ENCODE measurements at places on chromosomes 6 and 20.

DNA sequence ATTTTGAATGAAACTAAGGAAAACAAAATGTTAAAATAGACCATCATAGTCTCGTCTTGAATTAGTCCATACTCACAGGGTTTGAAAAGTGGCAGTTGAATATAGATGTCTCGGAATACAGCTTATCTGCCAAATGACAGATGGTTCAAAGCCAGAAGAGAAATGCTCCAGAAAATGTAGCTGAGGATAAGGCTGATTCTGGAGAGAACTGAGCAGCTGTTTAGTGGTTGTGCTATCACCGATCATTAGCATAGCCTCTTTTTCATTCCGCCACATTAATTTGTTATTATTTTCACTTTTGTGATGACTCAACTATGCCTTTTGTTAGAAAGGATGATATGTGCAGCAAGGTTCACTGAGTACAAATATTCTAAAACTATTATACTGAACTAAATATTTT, 390.2 kb upstream of the MAN1A1 start:
- DNase-seq = no peak

DNA sequence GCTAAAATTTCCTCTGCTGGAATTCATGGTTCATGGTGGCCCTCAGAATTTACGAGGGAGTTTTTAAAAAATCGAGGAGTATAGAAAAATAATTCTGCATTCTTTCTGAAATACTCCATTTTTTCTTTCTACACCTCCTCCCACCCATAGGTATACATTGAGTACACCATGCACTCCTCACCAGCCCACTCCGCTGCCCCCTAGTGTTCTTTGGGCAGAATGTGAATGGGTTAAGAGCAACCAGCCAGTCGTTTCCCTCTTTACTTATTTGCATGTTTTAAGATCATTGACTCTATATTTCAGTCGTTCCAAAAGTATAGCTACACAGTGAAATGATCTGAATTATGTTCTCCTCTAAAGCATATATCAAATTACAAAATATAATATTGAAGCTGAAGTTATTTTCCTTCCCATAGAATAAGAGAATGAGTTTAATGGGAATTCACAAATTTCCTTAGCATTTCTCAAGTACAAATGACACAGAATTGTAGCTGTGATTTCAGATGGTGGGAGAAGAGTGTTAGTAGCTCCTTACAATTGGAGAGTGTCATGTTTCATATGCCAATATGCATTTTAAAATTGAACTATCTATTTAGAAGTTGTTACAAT, 977.7 kb upstream of the SLC35B3 start:
- peak; percentile 52 for DNase-seq

DNA sequence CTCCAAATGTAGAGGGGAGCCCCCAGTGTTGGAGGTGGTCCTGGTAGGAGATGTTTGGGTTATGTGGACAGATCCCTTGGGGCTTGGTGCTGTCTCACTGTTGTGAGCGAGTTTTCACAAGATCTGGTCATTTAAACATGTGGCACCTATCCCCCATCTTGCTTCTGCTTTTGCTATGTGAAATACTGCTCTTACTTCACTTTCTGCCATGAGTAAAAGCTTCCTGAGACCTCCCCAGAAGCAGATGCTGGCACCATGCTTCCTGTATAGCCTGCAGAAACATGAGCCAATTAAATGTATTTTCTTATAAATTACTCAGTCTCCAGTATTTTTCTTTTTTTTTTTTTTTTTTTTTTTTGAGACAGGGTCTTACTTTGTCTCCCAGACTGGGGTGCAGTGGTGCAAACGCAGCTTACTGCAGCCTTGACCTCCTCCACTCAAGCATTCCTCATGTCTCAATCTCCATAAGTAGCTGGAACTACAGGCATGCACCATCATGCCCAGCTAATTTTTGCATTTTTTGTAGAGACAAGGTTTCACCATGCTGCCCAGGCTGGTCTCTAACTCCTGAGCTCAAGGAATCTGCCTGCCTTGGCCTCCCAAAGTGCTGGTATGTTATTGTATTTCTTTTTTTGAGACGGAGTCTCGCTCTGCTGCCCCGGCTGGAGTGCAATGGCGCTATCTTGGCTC, 177.1 kb downstream of the ALDH8A1 start:
- no peak for DNase-seq

DNA sequence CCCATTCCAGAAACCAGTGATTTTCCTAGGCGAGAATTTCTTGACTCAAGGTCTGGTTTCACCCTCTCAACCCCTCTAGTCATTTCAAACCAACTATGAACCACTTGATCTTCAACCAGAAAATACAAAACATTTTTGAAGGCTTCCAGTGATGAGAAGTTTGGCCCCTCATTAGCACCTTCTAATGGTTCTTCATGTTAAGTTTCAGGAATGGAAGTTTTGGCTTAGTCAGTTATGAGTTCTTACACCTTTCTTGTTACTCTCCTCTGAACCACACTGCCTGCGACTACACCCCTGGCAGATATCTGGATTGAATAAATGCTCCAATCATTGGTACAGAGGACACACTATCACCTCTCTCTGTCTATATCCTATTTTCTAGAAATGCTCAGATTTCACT, 67.2 kb downstream of the GJA10 start:
- DNase-seq = no peak

DNA sequence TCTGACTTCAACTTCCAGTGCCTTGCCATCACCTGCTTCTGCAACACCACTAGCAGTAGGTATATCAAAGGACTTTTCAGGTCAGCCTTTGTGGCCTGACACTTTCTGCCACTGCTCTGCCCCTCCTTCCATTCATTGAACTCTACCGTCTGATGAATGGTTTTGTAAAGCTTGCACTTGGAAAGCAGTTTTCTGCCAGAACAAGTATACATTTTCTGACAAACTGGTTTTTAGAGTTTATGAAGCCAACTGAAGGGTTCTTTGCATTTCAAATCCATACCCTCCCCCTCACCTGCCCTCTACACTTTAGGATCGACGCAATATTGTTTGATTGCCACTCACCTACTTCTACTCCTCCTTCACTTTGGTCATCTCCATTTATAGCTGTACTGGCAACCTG, 603.1 kb downstream of the HACE1 start:
- no peak for DNase-seq

DNA sequence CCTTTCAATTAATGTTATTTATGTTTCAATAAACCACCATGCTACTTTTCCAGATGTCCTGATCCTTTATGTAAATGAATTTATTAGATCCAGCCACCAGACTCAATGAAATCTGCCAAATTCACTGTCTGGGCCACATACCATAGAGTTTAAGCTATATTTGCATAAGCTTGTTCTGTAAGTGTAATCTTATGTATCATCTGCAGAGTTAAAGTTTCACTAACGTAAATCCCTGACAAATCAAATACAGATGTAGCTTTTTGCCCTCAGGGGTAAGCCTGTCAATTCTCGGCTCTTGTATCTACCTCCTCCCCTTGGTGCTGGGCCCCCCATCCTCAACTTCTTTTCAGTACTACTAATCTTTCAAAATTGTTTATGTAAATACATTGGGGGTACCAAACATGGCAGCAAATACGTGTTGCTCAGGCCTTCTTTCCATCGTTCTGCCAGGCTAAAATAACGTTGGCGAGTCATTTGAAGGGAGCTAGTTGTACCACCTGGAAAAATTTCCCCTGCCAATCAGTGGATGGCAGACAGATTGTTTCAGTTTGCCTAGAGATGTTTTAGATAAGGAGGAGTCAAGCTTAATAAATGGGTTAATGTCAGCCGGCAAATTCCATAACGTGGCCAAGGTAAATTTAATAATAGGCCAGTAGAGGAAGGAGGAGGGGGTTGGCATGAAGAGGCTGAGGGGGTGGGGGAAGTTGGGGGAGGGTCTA, 79.6 kb downstream of the RPS12 start:
- no peak for DNase-seq

DNA sequence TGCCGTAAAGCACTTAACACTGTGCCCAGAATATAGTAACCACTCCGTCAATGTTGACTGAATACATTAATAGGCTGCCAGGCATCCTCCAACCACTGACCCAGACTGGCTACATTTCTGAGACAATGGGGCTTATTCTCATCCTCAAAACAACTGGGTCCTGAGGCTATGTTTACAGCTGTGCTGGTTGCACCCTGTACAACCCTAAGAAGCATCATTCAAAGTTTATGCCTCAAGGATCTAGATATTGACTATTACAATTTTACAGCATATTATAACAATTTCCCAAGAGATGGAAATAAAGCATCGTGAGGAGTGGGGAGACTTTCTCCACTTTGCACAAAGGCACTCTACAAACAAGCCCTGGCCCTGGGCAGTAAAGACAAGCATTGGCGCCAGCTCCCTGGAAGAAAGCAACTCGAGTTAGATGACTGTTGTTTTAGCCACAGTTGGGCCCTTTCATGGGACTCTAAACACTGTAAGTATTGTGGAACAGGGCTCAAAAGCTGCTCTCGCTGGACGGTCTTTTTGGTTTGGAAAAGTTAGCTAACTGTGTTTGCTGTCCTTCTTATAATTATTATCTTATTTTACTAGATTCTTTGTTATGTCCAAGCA, 30.2 kb downstream of the MYLIP start:
- no peak for DNase-seq

- no peak for DNase-seq
Measured at GRCh38 chr6:29547573-29547972, 12.0 kb downstream of the UBD start.

- no peak for DNase-seq
Measured at GRCh38 chr20:20480126-20480525, 112.2 kb downstream of the INSM1 start.

- no peak for DNase-seq
Measured at GRCh38 chr6:42007286-42008137, 42.8 kb upstream of the TAF8 start.

- no peak for DNase-seq
Measured at GRCh38 chr20:14126856-14127255, 131.5 kb downstream of the MACROD2 start.

DNA sequence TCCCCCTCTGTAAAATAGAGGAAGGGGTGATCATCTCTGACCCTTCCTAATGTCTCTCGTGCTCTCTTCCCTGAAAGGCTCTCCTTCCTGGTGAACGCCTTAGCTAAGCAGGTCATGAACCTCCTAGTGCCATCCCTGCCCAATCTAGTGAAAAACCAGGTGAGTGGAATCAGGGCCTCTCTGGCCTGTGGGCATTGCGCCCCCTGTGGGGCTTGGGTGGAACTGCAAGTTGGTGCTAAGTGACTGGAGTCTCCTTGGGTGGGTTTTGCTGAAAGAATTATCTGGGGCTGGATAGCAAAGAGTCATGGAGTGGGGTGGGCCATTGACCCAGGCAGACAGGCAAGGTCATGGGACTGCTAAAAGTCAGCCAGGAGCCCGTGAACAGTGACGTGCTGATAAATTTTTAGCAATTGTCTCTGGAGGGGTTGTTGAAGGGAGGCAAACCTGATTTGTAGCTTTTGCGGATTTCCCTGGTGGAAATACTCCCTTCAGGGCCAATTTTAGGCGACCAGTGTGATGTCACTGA, 8.9 kb downstream of the BPIFB1 start:
- peak; percentile 84 for DNase-seq

DNA sequence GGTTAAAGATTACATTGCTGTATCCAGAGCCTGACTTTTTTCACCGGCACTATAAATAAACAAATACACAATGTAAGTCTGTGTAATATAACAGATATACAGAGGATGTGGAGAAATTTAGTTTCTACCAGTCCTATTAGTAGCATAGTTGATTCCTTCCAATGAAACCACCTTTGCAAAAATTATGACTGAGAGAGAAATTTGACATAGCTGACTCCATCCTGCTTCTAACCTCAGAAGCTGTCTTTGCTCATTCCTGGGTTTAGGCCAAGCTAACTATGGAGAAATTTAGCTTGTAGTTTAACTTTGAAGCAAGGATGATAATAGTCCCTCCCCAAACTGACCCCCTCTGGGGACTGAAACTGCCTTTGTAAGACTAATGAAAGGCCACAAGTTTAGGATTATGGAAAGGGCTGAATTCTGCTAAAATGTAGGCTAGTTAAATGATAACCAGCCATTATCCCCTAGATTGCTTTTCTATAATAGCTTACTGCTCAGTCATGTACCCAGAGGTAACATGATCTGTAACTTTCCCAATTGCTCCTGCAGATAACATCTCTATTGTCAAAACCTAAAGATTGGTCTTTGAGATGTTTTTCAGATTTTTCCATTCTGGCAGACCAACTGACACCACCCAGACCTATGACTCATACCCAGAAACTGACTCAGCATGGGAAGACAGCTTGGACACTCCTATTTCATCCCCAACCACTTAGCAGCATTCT, 172.8 kb upstream of the ARG1 start:
- DNase-seq = no peak

DNA sequence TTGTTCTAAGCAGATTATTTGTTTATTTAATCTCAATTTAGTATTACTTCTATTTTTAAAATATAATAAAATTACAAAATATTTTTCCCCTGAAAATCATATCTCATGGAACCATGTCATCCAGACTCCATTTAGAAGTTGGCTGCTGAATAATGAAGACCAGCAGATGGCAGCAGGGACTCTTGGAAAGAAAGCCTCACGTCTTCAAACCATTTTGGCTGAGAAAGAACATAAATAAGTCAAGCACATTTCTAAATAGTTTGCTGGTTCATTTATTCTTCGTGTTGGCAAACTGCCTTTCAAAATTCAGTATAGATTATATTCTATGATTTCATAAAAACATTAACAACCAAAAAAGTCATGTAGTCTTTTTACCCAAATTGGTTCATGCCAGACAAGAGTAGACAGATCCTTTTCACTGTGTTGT, 71.7 kb downstream of the RCAN2 start:
- DNase-seq = peak; percentile 47

DNA sequence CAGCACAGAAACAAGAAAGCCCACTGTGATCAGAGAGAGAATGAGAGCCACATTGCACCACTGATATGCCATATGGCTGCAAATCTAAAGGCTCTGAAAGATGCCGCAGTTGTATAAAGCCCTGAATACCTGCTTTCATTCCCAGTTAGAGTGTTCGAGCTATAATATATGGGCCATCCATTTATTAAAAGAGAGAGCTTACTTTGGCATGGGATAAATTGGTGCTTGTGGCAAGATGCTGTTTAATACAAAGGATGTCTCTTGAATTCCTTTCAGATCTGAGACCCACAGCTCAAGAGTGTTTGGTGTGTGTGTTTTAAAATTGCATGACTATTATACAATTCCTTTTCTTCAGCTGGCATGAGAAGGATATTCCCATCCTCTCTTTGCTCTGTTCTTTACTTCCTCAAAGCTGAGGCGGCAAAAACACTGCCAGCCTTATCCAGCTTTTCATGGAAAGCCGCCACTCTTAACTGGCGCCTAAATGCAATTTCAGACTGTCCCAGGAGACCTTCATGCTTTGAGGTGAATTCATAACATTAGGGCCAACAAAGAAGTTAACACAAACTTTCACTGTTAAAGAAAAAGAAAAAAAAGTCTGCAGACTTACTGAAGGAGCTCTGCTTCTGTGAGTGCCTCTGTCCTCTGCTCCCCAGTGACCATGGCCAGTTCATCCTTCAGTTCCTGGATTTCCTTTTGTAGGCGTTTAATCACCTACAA, 147.6 kb downstream of the KIF6 start:
- no peak for DNase-seq

- DNase-seq = no peak
Measured at GRCh38 chr6:52887910-52888524, 21.5 kb downstream of the GSTA3 start.
